ENCODE measurements at places on chromosomes 3 and 15.
A peak's percentile ranks its signal among the peaks of the same experiment; 100 is the strongest.

DNA sequence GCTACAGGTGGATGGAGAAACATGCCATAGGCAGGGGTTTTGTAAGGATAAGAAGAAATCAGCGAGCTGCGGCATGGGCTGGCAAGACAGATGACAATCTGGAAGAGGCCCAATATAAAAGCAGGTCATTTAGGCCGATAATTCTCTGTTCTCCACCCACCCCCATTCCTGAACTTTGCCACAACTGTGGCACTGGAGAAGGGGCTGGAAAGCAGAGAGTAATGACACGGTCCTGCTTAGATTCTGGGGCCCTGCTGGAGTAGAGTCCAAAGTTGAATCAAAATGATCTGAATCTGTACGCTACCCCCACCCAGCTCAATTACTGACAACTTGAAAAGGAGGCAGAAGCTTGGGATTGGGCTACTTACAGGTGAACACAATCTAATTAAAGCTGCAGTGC is 18.4 kb upstream of the BUB1B start:
- no peak for DNase-seq

GRCh38 chr3:158819282-158819681 is 17.4 kb downstream of the MFSD1 start:
- DNase-seq = no peak

DNA sequence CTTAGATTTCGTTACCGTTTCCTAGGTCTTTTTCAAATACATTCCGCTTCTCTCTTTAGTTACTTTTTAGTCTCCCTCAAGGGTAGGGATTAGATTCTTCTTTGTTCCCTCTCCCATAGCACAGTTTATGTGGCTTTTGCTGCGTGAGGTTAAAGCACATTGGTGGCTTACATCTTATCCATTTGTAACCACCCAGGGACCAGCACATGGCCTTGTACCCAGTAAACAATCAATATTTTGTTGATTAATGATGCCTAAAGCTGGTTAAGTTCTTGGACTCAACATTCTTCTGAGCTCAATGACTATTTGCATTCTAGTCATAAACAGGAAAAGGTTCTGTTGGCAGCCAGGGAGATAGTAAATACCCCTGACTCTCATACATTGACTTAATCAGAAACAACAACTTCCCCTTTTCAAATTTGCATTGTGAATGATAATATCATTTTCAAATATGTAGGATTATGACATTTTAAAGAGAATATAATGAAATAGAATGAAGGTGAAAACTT is 60.2 kb downstream of the CACNA1D start:
- no peak for DNase-seq

DNA sequence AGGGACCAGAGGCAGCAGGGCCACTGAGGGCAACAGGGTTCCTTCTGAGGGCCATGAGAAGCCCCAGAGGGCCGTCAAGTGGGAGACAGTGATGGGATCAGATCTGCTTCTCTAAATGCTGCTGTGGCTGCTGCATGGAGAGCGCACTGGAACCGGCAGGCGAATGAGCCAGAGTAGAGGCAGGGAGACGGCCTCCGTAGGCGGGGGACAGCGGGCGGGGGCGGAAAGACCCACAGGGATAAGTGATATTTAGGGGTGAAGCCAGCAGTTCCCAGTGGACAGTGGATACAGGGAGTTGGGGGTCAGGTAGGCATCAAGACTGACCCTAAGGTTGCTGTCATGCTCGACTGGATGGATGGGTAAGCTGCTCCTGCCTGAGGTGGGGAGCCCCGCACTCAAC is 45.0 kb downstream of the GLDN start:
- no peak for DNase-seq

DNA sequence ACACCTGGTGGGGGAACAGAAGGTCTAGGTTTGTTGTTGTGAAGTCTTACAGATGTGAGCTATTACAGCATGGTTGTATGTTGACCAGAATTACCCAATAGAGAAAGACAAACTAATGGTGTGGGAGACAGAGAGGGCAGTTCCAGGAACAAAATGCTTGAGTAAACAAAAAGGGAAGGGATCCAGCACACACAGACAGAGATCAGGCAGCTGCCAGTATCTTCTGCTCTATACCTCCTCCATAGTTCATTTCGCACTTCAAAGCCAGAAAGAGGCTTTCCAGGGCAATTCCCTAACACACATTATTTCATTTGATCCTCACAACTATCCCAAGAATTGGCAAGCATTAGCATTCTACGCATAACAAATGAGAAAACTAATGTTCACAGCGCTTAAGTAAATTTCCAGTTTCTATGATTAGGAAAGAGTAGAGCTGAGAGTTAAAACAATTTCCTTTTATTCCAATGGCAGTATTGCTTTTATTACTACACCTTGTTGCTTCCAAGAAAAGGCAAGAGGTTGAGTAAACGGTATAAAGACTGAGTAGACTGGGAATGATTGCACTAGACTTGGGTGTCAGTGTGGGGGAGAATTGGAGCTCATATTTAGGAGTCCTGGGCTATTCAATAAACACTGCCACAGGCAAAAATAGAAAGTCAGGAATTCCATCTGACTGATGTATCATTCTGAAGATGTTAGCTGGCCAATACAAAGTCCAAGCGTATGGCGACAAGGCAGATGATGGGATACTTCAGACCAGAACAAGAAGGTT is 39.7 kb upstream of the ZNF280D start:
- peak; percentile 4 for DNase-seq

GRCh38 chr15:81751816-81752545 is 293.8 kb downstream of the MEX3B start:
- DNase-seq = no peak

- DNase-seq = peak; percentile 8
These were observed 451 bp downstream of the CHCHD4 start for GRCh38 chr3:14124223-14124614.

DNA sequence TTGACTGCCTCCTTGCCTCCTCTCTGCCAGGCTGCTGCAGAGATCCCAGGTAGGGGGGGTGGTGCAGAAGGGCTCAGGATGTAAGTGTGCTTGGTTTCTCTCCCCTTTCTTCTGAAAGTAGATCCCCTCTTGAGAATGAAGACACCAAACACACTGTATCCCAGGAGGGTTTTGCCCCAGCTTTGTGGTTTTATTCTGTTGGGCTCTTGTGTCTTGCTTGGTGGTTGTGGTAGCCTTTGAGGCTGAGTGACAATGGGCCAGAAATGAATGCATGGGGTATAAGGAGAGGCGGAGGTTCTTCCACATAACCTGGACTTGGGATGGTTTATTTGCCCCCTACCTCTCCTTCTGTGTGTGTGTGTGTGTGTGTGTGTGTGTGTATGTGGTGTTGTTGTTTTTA is 5.7 kb downstream of the PDIA5 start:
- no peak for DNase-seq

- no peak for DNase-seq
These were observed 360.9 kb upstream of the CBLB start for GRCh38 chr3:106229495-106230278.

- no peak for DNase-seq
These were observed 510.8 kb upstream of the SEMA6D start for GRCh38 chr15:47206358-47206978.

GRCh38 chr3:49132437-49133225 is at the start of gene LAMB2:
Gene LAMB2 (minus strand): TSS chr3:49133050. CDS start chr3:49132867, 183 bp downstream.
- DNase-seq = peak; percentile 8

- DNase-seq = peak; percentile 83
These were observed 108.4 kb downstream of the LSM3 start for GRCh38 chr3:14286887-14287500.

DNA sequence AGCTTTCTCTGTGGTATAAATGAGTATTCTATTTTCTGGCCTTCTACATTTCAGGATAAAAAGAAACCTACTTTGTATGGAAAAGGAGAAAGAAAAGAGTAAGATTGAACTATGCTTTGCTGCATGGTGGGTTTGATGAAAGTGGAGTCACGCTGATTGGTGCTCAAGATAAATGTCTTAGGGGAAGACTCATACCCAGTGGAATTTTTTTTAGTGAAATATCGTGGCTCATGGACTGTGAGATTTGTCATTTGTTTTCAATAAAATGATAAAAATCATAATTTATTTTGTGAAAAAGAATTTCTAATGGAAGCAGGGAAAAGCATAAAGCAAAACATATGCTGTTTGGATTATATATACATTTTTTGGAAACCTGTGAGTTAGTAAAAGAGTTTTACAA is 292.5 kb downstream of the ZPLD1 start:
- no peak for DNase-seq

DNA sequence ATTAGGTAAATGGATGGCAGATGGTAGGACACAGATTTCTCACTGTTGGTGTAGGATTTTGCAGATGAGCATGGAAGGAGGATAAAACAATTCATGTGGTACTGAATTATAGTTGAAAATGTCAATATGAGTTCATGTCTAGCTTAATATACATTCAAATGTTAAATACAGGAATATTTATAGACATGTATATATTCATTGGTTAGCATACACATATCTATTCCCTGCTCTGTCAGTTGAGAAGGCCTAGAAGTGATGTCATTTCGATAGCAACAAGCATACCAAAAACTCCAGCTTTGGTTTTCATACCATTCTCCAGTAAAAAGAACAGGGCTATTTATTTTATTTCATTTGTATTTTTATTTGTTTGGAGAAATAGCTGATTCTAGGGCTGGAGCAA is 497.1 kb downstream of the EPHB1 start:
- no peak for DNase-seq

GRCh38 chr3:45093176-45093575 is 53.0 kb downstream of the CDCP1 start:
- no peak for DNase-seq

DNA sequence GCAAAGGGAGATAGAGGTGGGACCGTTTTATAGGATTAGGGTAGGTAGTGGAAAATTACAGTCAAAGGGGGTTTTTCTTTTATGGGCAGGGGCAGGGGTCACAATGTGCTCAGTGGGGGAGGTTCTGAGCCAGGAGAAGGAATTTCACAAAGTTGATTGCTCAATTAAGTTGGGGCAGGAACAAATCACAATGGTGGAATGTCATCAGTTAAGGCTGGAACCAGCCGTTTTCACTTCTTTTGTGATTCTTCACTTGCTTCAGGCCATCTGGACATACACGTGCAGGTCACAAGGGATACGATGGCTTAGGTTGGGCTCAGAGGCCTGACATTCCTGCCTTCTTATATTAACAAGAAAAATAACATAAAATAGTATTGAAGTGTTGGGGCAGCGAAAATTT is 453.8 kb downstream of the VGLL3 start:
- no peak for DNase-seq

- no peak for DNase-seq
These were observed 15.7 kb upstream of the LMCD1 start for GRCh38 chr3:8485943-8486342.

GRCh38 chr15:71916834-71917233 is 106.5 kb downstream of the NR2E3 start:
- DNase-seq = peak; percentile 9

- DNase-seq = no peak
These were observed 22.4 kb upstream of the FAM174B start for GRCh38 chr15:92677999-92678398.

DNA sequence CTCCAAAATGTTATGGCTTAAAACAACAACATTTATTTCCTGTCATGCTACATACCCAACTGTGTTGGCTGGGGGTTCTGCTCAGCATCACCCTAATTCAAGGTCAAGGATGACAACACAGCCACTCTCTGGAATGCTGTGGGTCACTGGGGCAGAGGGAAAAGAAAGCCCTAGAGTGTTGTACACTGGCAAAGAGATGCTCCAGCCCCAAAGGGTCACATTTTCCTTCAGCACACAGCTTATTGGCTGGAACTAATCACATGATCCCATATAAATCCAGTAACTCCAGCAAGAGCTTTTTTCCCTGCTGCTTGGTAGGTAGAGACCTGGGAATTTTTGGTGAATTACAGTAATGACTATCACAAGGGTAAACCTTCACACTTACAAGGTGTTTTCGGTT is 1041.4 kb downstream of the NTRK3 start:
- DNase-seq = no peak

DNA sequence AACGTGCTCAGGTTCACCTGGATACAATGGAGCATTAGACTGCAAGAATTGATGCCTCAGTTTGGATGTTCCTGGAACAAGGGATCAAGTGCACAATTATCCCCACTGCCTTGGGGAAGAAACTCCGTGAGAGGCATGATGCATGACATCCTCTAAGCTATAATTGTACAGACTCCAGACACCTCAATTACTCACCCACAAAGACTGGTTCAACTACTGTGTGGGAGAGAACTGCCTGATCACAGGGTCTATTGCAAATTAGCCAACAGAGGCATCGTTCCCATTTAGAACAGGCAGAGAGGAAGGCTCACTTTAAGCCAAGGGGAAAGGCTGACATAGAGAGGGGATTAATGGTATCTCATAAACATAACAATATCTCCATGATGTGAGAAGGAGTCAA is 43.5 kb downstream of the ARRDC4 start:
- no peak for DNase-seq

- no peak for DNase-seq
These were observed 87.2 kb upstream of the XCR1 start for GRCh38 chr3:46114323-46114988.

GRCh38 chr3:190380184-190380583 is 7.8 kb upstream of the CLDN16 start:
- DNase-seq = no peak

DNA sequence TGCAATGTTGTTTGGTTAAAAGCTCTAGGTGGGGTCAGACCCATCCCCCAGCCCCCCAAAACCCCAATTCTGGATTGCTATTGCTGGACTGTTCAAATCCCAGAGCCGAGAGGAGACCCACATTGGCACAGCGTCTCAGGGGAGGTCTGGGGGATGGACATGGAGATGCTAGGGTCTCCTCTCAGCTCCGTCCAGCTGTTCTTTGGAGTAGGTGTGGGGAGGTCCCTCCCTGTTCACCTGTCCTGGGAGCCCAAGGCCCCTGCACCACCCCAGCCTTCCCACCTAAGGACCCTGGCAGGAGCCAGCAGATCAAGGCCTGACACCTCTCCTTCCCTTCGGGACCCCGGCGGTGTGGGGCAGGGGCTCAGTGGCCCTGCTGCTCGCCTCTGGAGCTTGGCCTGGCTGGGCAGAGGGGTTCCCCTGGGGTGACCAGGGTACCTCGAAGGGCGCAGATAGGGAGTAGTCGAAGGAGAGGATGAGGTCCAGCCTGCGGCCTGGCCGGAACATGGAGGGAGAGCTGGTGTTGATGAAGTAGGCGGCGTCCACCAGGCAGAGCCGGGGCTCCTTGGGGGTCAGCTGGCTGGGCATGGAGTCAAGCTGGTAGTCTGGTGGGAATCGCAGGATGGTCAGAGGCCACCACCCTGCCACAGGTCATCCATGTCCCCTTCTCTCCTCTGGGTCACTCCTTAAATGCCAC is 23.9 kb downstream of the PLA2G4D start:
- DNase-seq = no peak

DNA sequence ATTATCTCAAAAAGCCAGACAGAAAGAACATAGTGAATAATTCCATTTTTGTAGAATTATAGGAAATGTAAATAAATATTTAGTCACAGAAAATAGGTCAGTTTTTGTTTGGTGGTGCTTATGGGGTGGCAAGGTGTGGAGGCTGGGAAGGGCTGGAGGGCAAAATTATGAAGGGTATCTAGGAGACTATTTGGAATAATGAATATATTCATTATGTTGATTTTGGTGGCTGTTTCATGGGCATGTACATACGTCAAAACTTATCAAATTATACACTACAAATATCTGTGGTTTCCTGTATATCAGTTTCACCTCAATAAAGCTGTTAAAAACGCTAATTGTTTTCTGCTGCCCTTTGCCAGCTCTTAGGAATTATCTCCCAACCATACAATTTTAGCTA is 298.7 kb upstream of the GOLIM4 start:
- DNase-seq = no peak

- DNase-seq = no peak
These were observed 38.4 kb upstream of the VPS8 start for GRCh38 chr3:184773283-184774186.

- no peak for DNase-seq
These were observed 58.7 kb downstream of the OTOL1 start for GRCh38 chr3:161555320-161555719.
